ENCODE measurements at places on chromosomes 6 and 20. TPM values are rescaled to one million over a fixed set of nuclear protein-coding genes. Genes with fewer than 3 reads are reported as not detected.

GRCh38 chr6:83574783-83575182 lies 62.4 kb downstream of the PRSS35 start:
- no peak for DNase-seq

DNA sequence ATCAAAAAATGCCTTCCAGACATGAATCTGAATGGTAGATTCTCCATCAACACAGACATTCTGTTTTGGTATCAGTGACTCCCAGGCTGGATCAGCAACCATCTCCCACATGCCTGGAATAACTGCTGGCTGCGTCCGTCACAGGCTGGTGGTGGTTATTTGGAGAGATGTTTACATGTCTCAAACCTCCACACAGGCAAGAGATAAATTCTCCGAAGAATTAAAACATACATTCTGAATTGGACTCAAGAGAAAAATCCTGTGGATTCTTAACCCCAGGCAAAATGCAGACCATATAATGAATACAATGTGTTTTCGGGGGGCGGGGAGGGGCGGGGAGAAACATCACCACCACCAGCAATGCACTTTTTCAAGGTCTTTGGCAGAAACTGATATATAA lies 108.2 kb downstream of the THBS2 start:
- DNase-seq = no peak

- DNase-seq = no peak
Observed at GRCh38 chr20:25453035-25453810, 45.8 kb downstream of the GINS1 start.

DNA sequence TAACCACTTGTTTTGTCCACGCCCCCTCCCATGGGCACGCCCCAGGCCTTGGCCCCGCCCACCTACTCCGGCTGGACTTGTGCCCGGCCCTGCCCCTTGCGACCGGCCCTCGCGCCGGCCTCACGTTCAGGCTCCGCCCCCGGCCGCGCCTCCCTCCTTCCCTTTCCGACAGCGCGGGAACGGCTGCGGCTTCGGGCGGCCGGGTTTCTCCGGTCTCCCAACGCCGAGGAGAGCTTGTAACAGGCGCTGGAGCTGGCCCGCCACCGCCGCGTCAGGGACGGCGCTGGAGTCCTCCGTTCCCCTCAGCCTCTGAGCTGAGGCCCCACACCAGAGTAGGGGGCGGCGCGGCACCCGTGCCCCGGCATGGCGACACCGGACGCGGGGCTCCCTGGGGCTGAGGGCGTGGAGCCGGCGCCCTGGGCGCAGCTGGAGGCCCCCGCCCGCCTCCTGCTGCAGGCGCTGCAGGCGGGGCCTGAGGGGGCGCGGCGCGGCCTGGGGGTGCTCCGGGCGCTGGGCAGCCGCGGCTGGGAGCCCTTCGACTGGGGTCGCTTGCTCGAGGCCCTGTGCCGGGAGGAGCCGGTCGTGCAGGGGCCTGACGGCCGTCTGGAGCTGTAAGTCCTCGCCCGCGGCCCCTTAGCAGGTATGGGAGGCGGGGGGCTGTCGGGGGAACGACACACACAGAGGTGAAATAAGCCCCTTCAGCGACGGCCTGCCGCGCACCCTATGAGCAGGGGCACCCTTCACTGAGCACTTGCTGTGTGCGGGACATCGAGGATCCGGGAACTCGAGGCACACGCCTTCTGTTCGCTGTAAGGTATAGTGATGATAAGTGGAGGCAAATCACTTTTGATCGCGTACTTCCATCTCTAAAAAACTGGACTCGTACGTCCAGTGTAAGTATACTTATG lies at the start of gene FANCE:
Gene FANCE, plus strand, starts transcription at position 156 of the 908 bp plus-strand sequence. Its CDS starts 208 bp downstream, at position 364.
- peak; percentile 100 for DNase-seq

DNA sequence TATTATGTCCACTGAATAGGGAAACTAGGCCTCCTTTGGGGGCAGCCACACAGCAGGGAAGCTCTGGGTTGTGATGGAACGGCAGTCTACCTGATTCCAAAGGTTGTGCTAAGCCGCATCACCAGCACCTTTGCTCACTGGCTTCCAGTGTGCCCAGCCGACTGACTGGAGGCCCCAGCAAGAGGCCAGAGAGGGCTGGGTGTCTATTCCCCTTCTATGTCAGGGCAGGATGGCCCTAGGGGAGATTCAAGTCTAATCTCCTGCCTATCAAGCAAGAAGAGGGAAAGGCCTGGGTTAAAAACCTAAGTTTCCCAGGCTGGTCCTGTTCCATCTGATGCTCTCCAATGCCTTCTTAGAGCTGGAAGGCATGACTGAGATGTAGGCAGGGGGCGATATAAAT lies 53.6 kb downstream of the JPH2 start:
- DNase-seq = no peak

GRCh38 chr6:140847262-140847645 lies 1285.5 kb upstream of the GJE1 start:
- DNase-seq = no peak

DNA sequence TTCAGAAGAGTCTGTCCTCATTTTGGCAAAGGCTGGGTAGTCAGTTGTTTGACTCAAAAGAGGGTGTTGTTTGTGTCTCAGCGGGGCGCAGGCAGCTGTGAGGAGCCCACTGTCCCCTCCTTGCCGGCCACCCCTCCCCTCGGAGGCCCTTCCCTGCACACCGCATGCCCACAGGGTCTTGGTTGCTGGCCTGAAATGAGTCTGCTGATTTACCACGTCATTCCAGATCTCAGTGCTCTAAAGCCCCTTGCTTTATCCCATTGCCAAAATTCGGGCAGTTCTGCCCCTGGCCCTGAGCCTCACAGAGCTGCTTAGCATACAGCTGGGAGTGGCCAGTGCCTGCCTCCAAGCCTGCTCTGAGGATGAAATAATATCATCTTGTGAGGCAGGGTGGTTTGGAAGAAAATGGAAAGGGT lies 220.7 kb downstream of the UST start:
- DNase-seq = no peak

DNA sequence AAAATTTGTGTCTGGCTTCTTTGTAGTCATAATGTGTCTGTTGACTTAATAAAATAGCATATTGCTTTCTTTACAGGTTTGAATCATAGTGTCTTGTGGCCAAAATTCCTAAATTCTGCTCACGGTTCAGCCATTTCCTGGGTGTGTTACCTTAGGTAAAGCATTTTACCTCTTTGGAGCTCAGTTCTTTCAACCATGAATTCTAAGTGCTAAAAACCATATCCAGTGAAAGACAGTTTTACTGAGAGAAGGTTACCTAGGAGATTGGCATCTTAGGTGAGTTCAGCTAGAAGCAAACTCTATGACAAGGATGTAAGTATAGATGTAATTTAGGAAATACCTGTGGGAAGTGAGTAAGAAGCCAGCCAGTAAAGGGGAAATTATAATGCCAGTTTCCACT lies 20.7 kb downstream of the CRYBG1 start:
- no peak for DNase-seq

DNA sequence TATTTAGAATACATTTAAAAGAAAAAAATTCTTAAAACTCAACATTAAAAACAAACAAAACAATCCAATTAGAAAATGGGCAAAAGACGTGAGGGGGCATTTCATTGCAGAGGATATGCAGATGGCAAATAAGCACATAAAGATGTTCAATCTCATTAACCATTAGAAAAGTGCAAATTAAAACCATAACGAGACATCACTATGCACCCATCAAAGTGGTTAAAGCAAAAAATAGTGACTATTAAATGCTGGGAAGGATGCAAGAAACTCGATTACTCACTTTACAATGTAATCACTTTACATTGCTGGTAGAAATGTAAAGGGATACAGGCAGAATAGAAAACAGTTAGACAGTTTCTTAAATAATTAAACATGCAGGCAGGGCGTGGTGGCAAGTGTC lies 59.0 kb downstream of the BCAS1 start:
- no peak for DNase-seq

GRCh38 chr20:14445310-14445709 lies 107.9 kb upstream of the FLRT3 start:
- no peak for DNase-seq

DNA sequence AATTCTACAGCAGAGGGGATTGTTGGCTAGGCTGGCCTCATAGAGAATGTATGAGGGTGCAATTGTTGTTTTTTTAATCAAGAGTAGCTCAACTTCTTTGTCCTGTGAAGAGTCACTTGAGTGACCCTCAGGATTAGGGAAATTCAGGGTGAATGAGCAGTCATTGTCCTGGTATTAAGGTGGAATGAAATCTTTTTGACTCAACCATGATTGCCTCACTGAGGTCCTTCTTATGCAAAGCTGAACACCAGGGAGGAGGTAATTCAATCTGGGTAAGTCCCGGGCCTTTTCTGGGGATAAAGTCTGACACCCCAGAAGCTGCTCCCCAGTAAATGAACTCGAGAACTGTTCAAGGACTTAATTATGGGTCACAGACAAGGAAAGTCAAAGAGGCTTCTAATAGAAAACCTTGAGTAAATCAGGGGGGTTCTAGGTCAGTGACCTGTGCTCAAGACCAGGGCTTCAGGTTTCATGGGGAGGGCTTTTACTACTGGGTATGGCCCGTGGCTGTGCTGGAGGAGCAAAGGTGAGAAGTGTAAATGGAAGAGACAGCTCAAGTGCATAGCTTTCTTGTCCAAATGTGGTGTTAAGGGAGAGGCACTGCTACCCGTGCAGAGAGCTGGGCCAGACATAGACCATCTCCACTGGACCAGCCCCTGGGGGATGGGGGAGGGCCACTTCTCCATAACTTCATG lies 25.3 kb upstream of the ZBTB24 start:
- no peak for DNase-seq

- no peak for DNase-seq
Observed at GRCh38 chr6:67971812-67972211, 663.3 kb upstream of the ADGRB3 start.

DNA sequence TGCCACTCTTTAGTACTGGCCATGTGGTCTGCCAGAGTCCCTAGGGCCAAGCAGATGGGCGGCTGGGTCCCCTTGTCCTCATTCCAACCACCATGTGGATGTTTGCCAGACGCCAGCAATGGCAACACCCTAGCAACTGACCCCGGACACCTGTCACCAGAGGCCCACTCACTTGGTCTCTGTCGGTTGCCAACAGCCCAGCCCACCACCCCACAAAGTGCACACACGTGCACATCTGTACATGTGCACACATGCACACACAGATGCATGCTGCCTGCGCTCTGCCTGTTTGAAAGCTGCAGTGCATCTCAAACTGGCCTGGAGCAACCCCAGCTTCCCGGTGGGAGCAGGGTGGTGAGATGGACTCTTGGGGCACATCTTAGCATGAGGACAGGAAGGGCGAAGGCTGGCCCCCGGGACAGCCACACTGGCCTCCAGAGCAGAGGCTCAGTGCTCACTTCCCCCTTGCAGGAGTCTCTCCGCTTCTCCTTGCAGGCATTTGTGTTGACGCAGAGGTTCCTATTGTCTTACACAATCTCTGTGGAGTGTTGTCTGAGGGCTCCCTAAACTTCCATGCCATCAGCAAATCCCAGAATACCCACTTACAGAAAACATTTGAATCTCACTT lies 54.0 kb downstream of the PSMG4 start:
- no peak for DNase-seq

DNA sequence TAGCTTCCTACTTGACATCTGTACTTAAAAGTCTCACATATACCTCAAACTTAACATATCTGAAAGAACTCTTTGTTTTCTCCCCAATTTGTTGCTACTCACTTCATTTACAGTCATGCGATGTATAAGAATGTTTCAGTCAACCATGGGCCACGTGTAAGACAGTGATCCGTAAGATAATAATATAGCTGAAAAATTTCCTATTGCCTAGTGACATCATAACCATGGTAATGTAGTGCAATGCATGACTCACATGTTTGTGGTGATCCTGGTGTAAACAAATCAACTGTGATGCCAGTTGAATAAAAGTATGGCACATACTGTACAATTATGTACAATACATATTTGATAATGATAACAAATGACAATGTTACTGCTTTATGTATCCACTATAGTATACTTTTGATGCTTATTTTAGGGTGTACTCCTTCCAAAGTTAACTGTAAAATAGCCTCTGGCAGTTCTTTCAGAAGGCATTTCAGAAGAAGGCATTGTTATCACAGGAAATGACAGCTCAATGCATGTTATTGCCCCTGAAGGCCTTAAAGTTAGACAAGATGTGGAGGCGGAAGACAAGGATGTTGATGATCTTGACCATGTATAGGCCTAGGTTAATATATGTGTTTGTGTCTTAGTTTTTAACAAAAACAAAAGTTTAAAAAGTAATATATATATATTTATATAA lies 579.0 kb downstream of the EPHA7 start:
- no peak for DNase-seq

- DNase-seq = no peak
Observed at GRCh38 chr6:73696966-73697655, 1.1 kb downstream of the CD109 start.

DNA sequence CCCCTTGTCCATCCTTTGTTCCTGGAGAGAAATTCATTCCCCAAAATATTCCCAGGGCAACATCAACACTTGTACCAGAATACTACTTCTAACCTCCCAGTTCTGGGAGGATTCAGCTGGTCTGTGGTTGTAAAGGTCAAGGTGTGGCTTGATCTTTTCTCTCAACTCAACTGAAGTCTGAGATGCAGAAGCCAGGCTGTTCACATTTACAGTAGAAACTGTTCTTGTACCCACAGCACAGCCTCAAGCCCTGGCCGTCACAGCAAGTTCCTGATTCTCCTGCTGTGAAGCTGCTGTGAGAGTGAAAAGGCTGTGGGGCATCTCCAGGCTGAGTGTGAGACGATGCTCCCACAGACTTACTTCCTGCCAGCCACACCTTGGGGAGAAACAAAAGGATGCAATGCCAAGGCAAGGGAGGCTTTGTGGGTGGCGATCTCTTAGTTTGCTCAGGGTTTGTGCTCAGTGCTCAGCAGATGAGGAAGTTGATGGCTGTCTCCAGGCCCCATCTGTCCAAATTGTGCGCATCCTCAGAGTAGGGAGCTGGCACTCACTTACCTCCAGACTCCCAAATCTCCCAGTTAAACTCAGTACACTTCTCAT lies 143.9 kb upstream of the FOXA2 start:
- no peak for DNase-seq

- DNase-seq = peak; percentile 74
Observed at GRCh38 chr20:62382306-62383198, 4.4 kb upstream of the RPS21 start.

DNA sequence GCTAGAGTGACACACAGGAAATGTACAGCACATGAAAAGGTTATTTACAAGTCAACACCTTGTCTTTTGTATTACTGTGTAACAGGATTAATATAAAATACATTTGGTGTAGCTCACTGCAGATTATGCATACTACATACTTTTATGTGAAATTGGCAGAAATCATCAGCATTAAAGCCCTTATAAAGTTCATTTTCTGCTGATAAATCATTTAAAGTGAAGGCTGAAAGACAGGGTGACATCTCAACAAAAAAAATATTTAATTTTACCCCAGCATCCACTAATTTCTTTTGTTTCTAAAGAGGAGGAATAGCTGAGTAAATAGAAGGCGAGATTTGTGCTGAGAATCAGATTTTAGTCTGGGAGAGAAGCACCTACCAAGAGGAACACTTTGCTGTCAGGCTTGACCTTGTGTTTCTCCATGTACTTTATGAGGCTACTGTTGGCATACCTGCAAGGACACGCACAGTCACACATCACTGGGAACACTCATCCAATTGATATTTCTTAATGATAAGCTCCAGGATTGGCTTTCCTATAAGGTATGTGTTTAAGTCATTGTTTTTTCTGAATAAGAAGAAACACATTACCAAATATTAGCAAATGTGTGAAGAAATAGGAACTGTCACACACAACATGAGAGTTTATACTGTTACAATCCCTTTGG lies 146.6 kb upstream of the SLC22A16 start:
- no peak for DNase-seq

GRCh38 chr20:50111829-50112495 lies 988 bp downstream of the UBE2V1 start:
- no peak for DNase-seq

The CYP24A1 gene
- total RNA-seq = 0.93 TPM

The SLC32A1 gene
- 0.09 TPM for total RNA-seq

The HTR1B gene
- 0.18 TPM for total RNA-seq

The HLA-DMB gene
- 0.59 TPM for total RNA-seq

The SLC25A27 gene
- total RNA-seq = 8.4 TPM

The HLA-DRA gene
- total RNA-seq = not detected

The FAM210B gene
- 30.8 TPM for total RNA-seq

The CD109 gene
- 0.73 TPM for total RNA-seq

All from neural crest cell (in vitro differentiated cells).